ENCODE measurements at places on chromosomes 11 and 22.
A peak's percentile ranks its signal among the peaks of the same experiment; 100 is the strongest.

- DNase-seq: no peak
Observed at GRCh38 chr22:46545086-46545792, 7.8 kb upstream of the CELSR1 start.

- DNase-seq: no peak
Observed at GRCh38 chr11:19447150-19447566, 206.4 kb upstream of the E2F8 start.

GRCh38 chr22:38104084-38104483 lies 6.4 kb downstream of the BAIAP2L2 start:
- DNase-seq: no peak

GRCh38 chr11:96287822-96288439 lies 55.1 kb downstream of the MAML2 start:
- DNase-seq: no peak

- DNase-seq: no peak
Observed at GRCh38 chr22:45980761-45981160, 3.8 kb upstream of the WNT7B start.

DNA sequence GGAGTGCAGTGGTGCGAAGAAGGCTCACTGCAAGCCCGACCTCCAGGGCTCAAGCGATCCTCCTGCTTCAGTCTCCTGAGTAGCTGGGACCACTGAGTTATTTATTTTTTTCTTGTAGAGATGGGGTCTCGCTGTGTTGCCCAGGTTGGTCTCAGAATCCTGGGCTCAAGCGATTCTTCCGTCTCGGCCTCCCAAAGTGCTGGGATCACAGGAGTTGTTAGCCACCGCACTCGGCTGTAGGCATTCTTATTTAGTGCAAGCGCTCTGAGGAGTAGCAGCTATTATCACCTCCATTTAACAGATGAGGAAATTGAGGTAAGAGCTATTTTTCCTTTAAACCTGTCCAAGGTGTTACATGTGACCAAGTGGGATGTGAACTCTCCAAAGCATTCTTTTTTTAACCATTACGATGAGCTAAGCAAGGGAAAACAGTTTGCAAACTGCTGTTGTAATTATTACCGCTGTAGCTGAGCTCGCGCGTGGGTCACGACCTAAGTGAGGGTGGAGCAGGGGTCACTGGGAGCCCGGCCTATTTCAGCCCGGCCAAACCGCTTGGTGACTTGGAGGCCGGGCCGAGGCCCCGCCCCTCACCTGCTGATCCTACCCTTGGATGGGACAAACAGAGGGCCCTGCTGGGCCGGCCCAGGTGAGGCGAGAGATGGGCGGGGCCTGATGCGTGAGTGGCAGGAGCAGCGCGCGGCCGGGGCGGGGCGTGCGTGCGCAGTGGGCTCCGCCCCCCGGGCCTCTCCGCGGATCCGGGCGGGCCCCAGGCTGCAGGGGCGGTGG lies 449 bp upstream of the KREMEN1 start:
- peak; percentile 73 for DNase-seq

DNA sequence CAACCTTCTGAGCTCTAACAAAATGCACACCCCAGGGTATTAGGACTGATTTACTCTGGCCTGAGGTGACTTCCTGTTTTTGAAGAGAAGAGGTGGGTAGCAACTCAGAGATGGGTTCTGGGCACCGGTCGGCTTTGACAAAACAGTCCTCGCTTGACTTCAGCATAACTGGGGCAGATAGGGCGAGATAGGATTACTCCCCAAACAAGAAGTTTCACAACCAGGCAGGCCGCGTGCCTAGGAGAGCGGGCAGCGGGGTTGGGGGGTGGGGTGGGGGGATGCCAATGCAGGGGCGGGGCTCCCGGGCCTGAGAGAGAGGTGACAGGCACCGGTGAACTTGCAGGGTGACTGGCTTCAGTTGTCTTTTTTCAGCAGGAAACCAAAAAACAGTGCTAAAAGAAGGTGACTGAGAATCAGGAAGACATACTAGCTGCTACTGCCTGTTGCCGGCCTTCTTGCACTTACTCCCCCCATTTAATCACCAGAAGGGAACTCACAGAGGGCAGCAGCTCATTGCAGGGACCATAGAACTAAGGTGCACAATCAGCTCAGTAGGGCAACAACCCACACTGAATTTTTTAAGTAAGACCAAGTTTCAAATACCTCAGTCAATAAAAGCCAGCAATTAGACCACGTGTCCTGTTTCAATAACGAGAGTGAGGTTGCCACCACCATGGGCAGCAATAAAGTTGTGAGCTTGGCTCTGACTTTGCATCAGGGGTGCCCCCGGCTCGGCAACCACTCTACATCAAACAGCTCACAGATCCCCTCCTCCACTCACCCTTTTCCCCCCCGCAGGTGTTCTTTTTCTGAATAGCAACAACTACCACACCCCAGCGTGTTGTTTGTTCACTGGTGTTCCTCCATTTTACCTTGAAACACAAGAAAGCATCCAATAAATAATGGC lies 37.2 kb upstream of the ETS1 start:
- peak; percentile 74 for DNase-seq

DNA sequence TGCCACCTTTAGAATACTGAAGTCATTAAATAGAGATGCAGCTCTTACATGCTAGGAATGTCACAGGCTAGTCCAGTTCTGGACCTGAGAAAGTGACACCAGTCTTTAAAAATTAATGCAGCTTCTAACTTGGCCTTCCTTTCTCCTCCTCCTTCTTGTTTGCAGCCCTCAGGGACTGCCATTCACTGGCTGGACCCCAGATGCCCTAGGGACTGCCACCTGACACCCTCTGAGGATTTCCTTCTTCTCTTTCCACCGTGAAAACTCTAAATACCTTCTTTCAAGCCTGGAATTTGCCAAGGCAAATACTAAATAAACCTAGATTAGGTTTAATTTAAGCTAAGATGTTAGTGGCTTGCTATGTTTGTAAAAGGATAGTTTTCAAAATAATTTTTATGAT lies 78.4 kb downstream of the MUC15 start:
- no peak for DNase-seq

GRCh38 chr22:16609548-16610261 lies 17.1 kb upstream of the CCT8L2 start:
- no peak for DNase-seq

- DNase-seq: no peak
Observed at GRCh38 chr22:43878831-43879550, 12.8 kb downstream of the PNPLA5 start.

GRCh38 chr11:104774578-104774977 lies 123.7 kb downstream of the CASP12 start:
- DNase-seq: no peak

GRCh38 chr22:21029486-21030025 lies 2.8 kb downstream of the SLC7A4 start:
- DNase-seq: no peak

- no peak for DNase-seq
Observed at GRCh38 chr11:35011944-35012343, 95.5 kb downstream of the PDHX start.

DNA sequence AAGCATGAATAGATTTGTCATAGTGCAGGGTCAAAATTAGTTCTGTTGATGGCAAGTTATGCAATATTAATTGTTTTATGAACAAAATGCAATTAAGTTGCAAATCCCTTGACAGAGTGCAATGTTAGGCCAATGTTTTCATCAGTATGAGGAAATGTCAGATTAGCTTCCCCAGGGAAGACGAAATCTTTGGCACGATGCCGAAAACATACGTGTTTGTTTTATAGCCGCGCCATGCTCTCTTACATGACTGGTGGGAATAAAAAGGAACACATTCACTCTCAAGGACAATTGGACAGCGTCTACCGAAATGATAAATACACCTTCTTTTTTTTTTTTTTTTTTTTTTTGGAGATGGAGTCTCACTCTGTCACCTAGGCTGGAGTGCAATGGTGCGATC lies 27.0 kb downstream of the MFNG start:
- DNase-seq: no peak

GRCh38 chr11:43197379-43197778 lies 114.4 kb upstream of the API5 start:
- no peak for DNase-seq

DNA sequence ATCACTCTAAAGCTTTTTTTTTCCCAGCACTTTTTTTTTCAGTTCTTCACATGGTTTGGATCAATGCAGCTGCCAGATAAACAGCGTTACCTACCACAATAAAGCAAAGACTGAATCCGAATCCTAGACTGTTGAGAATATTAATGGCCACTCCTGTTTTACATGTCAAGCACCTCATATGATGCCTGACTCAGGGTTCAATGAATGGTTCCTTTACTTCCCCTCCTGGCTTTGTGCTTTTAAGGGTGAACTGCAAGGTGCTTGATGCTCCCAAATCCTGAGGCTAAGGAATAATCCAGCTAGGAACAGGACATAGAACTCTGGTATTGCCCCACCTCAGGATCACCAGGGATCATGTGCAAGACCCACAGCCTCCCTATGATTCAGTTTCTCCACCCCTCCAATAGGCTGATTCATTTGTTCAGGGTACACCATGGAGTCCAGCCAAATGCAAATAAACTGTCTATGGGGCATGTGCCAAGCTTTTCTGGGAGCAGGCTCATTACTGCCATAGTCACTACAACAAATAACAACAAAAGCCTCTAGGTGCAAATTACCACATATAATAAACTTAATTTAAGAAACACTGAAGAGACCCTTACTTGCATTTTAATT lies 104.3 kb downstream of the GAB2 start:
- no peak for DNase-seq

GRCh38 chr11:77770629-77771028 lies 49.9 kb downstream of the RSF1 start:
- DNase-seq: no peak

GRCh38 chr11:117218133-117218915 lies 13.5 kb downstream of the PCSK7 start:
- DNase-seq: no peak

- DNase-seq: no peak
Observed at GRCh38 chr11:86577644-86578636, 94.5 kb downstream of the ME3 start.

DNA sequence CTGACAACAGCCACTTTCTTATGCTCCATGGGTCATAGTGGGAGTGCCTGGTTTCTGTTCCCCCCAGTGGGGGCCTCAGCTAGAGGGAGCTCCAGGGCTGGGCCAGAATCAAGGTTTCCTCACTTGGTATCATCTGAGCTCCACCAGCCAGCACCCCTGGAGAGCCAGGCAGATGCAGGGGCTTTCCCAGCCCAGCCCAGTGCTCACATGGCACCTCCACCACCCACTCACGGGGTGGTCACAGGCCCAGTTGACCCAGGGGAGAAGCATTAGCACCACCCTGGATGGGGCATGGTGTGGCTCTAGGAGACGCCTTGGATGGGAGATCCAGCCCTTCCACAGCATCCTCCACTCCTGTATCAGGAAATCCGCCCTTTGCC lies 24.1 kb upstream of the WNT7B start:
- no peak for DNase-seq

DNA sequence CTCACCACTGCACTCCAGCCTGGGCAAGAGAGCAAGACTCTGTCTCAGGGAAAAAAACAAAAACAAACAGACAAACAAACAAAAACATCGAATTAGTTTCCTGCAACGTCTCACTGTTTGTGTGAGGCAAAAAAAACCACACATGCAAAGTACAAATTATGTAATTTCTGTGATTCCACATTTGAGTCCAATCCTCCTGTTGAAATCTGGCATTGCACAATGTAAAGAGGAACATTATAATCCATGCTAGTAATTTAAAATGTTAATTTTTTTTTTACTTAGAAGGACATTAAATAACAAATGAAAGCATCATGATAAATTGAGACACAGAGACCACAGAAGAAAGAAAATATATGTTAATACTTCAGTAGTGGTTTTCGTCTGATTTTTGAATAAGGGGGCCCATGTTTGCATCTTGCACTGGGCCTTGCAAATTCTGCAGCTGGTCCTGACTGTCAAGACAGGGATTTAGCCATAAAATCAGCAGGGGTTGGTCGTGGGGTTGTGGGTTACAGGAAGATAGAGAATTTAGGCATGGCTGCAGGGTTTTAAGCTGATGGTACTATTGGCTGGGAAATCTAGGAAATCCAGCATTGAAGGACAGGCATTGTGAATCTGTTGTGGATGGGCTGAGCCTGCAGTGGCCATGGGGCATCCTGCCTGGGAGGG lies 102.6 kb upstream of the ALDH3B2 start:
- DNase-seq: no peak

- no peak for DNase-seq
Observed at GRCh38 chr11:94954753-94955152, 18.6 kb downstream of the CWC15 start.

GRCh38 chr11:14318581-14318981 lies 40.4 kb downstream of the RRAS2 start:
- no peak for DNase-seq

DNA sequence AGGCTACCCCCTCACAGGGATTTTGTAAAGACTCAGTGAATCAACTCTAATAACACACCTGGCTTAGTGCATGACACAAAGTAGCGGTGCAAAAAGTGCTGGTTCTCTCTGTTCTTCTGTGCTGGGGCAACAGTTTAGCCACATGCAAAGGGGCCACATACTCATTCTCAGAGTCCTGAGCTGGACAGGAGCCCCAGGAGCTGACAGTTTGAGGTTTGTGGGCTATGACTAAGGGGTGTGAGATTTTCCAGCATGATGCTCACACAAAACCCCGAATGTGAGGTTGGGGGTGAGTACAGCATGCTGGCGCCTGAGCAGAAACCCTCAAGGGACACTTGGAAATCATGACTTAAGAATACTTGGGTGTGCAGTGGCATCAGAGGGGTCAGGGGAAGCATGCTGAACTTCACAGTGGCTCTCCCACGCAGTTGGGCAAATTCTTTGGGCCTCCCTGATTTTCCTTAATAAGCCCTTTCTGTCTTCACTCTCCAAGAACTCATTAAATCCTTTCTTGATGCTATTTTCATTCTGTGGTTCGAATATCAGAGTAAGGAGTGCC lies 31.0 kb downstream of the TMPRSS5 start:
- DNase-seq: no peak

GRCh38 chr22:20279662-20280134 lies 11.6 kb upstream of the RTN4R start:
- no peak for DNase-seq

DNA sequence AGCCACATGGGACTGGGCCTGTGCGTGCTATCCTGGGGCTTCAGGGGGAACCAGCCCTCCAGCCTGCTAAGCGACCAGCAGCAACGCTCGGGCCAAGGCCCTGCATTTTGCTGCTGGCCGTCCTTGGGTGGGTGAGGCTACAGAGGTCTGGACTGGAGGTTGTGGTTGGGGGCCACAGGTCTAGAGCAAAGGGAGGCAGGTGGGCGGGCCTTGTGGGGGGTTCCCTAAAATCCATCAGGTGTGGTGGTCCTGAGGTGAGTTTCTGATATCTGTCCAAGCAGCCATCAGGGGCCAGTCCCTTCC lies 34.7 kb downstream of the PPM1F start:
- DNase-seq: no peak

DNA sequence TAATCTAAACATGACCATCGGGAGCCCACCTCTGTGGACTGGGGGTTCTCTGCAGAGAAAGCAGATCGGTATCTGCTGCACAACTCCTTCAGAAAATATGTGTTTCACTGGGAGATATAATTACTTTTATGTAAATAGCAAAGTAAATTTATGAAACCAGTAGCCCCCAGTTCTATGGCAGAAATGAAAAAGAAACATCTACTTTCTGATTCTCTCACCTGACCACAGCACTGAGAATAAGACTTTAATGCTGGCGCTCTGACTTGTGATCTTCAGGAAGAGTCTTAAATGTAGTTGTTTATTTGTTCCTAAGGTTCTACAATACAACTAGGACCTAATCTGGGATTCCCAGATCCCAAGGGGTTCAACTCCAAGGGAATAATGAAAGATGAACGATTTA lies 518.0 kb downstream of the DLG2 start:
- no peak for DNase-seq

- DNase-seq: peak; percentile 56
Observed at GRCh38 chr11:128290106-128290840, 297.1 kb downstream of the ETS1 start.

Data from activated effector memory CD4-positive, alpha-beta T cell treated with Interleukin-2 at 50 U/mL for 16 hours (primary cell).